8988T (cell line): ENCODE measurements at places on chromosomes 4 and X.

GRCh38 chr4:110085131-110085530 lies 113.3 kb downstream of the ELOVL6 start:
- no peak for DNase-seq

- no peak for DNase-seq
Observed at GRCh38 chr4:145531859-145532258, 50.2 kb downstream of the SMAD1 start.

GRCh38 chr4:4575284-4576211 lies 33.7 kb upstream of the STX18 start:
- DNase-seq: peak; percentile 80

DNA sequence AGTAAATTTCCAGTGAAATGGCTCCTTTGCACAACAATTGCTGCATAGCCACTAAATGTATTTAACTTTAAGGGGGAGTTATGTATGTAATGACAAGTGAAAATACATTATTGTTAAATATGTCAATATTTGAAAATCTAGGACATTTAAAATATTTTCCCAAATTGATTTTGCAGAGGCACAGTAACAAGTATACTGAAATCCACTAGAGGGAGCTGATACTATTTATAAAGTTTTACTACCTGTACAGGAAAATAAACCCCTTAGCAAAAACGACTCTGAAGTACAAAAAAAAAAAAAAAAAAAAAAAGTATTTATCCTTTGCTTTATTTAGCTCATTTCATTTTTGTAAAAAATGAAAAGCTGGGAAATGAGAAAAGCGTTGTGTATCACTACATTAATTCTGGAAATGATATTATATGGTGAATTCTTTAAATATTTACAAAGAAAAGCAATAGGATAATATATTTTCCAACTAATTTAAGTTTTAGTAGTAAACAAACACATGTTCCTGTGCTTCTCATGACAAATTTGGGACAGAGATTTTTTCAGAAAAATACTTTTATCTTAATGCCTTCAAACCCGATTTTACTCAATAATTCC lies 727.7 kb downstream of the DMD start:
- DNase-seq: no peak

DNA sequence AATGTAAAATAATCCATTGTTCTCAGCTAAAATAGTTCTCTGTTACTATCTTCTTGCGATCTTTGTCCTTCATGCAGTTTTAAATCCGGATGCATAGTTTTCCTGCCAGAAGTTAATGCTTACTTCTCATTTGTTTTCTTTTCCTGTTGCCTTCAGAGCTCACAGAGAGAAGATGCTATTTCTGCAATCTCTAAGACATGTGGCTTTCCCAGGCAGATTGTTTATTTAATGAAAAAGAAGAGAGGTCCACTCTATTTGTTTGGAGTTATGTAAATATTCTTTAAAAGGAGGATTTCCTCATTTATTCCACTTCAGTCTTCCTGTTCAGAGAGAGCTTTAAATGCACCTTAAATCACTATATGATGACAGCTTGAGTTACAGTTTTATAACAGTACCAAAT lies 39.3 kb upstream of the HPGD start:
- DNase-seq: no peak

DNA sequence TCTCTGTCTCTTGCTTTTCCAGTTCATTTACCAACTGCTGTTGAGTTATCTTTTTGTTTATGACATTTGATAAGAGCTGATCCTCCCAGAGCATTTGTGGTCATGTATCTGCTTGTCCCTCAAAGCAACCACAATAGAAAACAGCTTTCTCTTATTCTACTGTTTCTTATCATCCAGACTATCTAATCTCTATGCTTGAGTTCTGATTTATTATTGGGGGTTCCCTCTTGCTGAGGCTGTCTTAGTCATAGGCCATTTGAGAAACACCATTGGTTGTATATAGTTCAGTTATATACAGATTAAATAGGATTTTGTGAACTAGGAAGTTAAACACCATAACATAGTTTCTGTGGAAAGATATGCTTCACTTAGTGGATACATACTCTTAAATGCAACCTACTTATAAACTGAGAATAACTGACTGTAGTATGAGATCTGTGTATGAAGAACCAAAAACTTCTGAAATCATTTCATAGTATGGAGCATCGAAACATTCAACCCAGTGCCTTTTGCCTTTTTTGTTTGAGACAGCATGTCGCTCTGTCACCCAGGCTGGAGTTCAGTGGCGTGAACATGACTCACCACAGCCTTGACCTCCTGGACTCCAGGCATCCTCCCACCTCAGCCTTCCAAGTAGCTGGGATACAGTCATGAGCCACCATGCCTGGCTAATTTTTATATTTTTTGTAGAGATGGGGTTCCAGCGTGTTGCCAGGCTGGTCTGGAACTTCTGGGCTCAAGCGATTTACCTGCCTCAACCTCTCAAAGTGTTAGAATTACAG lies 75.8 kb downstream of the STIM2 start:
- DNase-seq: no peak

GRCh38 chr4:30839583-30840520 lies 119.7 kb downstream of the PCDH7 start:
- no peak for DNase-seq
